Activated T-cell treated with anti-CD3 and anti-CD28 coated beads, Interleukin-2, amount 50 U/mL, for 72 hours (primary cell): ENCODE measurements at places on chromosomes 1 and 21. TPM values are rescaled to one million over a fixed set of nuclear protein-coding genes. Genes with fewer than 3 reads are reported as not detected.

B3GALT2 gene
- 0.10 TPM for total RNA-seq

UTS2 gene
- not detected for total RNA-seq

LAPTM5 gene
- total RNA-seq = 220 TPM

PGBD5 gene
- total RNA-seq = 0.12 TPM

PRRX1 gene
- total RNA-seq = not detected

KCNAB2 gene
- total RNA-seq = 232 TPM

SYCP1 gene
- not detected for total RNA-seq

- no peaks in the 10 kb centered on the region for H3K36me3 ChIP-seq
- no peak overlapping the region for H3K27ac ChIP-seq
- H3K27me3 ChIP-seq = peaks cover 59% of the 10 kb centered on the region
- H3K4me1 ChIP-seq = peaks cover 22% of the 10 kb centered on the region
Observed at GRCh38 chr1:228009116-228009827, 2.5 kb downstream of the WNT3A start.

DNA sequence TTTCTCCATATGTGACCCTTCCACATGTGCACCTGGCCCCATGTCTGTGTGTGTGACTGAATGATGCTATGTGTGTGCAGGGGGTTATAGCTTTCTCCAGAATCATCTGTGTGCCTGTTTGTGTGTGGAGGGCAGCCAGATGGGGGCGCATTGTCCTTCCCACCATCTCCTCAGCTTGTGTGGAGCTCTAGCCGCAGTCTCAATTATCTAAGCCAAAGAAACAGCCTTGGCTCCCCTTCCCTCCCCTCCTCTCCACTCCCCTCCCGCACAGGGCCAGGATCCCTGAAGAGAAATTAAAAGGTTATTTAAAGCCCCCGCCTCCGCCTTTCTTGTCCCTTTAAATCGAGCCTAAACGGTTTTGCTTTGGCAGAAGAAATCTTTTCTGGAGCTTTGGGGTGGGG, 1.8 kb upstream of the DMBX1 start:
- H3K36me3 ChIP-seq = peaks cover 5% of the 10 kb centered on the region
- H3K27me3 ChIP-seq = peaks cover 90% of the 10 kb centered on the region
- H3K4me1 ChIP-seq = peaks cover 37% of the 10 kb centered on the region
- peak; percentile 10 for DNase-seq
- H3K27ac ChIP-seq = no peak overlapping the region
- H3K4me3 ChIP-seq = no peak overlapping the region

DNA sequence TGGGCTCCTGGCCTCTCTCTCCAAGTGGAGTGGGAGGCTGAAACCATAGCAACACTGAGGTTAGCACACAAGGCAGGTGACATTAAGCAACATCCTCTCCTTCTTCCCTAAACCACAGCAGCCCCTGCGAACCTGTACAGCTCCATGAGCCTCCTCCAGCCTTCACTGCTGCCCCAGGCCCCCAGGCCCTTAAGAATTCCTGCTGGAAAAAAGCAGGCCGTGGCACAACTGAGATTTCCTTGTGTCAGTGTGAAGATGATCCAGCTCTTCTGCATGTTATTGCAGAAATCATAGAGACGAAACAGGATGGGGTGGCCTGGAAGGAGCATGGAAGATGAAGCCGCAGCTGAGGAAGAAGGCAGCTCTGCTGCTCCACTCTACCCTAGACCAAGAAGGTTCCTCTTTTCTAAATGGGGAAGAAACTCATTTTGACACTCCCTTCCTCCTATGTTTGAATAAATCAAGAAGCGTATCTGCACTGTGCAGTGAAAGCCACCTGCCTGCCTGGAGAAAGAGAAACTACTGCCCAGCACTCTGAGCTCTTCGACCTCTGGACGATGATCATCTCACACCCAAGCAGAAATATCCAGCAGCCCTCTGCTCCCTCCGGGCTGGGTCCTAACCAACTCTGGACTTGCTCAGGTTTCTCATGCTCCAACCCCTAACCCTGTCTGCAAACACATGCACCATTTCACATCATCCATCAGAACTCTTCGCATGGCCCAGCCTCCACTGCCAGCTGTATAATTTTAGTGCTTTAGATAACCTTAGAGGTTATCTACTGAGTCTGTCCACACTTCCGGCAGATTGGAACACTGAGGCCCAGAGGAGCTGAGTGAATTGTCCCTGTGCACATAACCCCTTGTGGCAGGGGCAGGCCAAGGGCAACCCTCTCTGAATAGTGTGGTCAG, 20.7 kb downstream of the SH3BP5L start:
- no peak overlapping the region for H3K4me3 ChIP-seq
- H3K4me1 ChIP-seq = peaks cover 20% of the 10 kb centered on the region
- H3K27me3 ChIP-seq = no peaks in the 10 kb centered on the region
- H3K27ac ChIP-seq = no peak overlapping the region

- peaks cover 45% of the 10 kb centered on the region for H3K27me3 ChIP-seq
- H3K4me1 ChIP-seq = no peaks in the 10 kb centered on the region
- H3K4me3 ChIP-seq = no peak overlapping the region
- H3K36me3 ChIP-seq = peaks cover 8% of the 10 kb centered on the region
- no peak for DNase-seq
Observed at GRCh38 chr1:172851856-172852255, 193.0 kb downstream of the FASLG start.

DNA sequence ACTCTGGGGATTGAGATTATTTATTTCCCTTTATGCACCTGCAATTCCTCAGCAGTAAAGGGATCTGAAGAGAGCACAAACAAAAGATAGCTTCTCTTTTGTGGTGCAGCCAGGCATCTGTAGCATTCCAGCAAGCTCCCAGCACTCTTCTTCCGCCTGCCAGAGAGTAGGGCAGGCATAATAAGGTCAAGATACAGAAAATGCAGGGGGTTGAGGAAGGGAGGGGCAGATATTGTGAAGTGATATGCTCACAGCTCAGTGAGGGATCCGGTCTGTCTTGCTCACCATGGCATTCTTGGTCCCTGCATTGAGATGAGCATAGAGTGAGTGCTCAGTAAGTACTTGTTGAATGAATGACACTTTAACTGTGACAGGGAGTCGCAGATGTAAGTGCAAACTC, 23.9 kb downstream of the FASLG start:
- H3K27ac ChIP-seq = no peak overlapping the region
- DNase-seq = no peak
- peaks cover 19% of the 10 kb centered on the region for H3K27me3 ChIP-seq
- no peak overlapping the region for H3K4me3 ChIP-seq
- H3K4me1 ChIP-seq = peaks cover 19% of the 10 kb centered on the region
- H3K36me3 ChIP-seq = peaks cover 6% of the 10 kb centered on the region

- DNase-seq = peak; percentile 65
- H3K4me1 ChIP-seq = peaks cover 27% of the 10 kb centered on the region
- no peaks in the 10 kb centered on the region for H3K27me3 ChIP-seq
- H3K4me3 ChIP-seq = no peak overlapping the region
Observed at GRCh38 chr1:154975409-154976059, 1.1 kb downstream of the CKS1B start.

GRCh38 chr1:77938651-77939050, 40.2 kb downstream of the FUBP1 start:
- H3K4me3 ChIP-seq = no peak overlapping the region
- no peak for DNase-seq
- H3K27ac ChIP-seq = no peak overlapping the region
- peaks cover 1% of the 10 kb centered on the region for H3K36me3 ChIP-seq
- peaks cover 4% of the 10 kb centered on the region for H3K4me1 ChIP-seq

DNA sequence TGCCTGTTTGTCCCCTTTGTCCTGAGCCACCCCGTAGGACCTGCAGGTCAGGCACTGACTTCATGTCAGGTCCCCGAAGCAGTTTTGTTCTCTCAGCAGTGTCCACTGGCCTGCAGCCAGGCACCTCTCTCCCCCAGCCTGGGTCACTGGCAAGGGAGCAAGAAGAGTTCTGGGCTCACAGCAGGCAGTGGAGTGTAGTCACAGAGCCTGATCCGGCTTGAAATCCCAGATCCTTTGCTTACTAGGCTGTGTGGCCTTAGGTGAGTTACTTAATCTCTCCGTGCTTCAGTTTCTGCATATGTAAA, 34.2 kb downstream of the L1TD1 start:
- H3K27ac ChIP-seq = no peak overlapping the region
- H3K4me1 ChIP-seq = no peaks in the 10 kb centered on the region
- no peaks in the 10 kb centered on the region for H3K36me3 ChIP-seq

- no peak for DNase-seq
- H3K27ac ChIP-seq = no peak overlapping the region
- peaks cover 6% of the 10 kb centered on the region for H3K4me1 ChIP-seq
- H3K4me3 ChIP-seq = no peak overlapping the region
- H3K27me3 ChIP-seq = no peaks in the 10 kb centered on the region
- H3K36me3 ChIP-seq = peaks cover 26% of the 10 kb centered on the region
Observed at GRCh38 chr1:28282426-28283407, 23.4 kb downstream of the SESN2 start.

DNA sequence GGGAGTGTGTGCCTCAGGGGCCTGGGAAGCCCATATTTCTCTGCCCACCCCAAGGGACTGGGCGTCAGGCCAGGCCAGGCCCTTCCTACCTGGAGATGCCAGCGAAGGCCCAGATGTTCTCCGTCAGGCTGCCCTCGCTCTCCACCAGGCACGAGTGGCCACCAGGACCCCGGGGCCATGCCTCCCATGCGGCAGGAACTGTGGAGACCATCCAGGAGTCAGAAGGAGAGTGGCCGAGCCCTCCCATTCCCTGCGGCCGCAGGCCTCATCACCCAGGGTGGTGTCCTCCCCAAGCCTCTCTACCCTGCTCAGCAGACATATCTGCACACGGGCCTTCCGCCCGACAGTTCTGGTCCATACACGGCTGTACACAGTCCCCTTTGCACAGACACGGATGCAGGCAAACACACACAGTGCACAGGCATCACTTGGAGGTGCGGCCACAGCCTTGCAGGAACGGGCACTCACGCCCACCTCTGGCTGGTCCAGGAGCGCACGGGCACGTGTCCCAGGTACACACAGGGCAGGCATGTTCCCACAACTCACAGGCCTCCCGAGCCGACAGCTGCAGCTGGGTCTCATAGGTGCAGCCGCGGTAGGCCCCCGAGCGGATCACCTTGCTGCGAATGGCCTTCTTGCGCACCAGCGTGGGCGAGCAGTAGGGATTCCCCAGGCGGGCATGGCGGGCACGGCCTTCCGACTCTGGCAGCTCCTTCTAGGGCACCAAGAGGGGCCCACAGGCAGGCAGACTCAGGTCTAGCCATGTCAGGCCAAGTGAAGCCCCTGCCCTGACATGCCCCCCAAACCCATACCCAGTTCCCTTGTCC, 5.9 kb upstream of the KIF17 start:
- H3K36me3 ChIP-seq = no peaks in the 10 kb centered on the region
- DNase-seq = no peak
- peaks cover 22% of the 10 kb centered on the region for H3K27me3 ChIP-seq
- no peaks in the 10 kb centered on the region for H3K4me1 ChIP-seq
- H3K4me3 ChIP-seq = no peak overlapping the region

DNA sequence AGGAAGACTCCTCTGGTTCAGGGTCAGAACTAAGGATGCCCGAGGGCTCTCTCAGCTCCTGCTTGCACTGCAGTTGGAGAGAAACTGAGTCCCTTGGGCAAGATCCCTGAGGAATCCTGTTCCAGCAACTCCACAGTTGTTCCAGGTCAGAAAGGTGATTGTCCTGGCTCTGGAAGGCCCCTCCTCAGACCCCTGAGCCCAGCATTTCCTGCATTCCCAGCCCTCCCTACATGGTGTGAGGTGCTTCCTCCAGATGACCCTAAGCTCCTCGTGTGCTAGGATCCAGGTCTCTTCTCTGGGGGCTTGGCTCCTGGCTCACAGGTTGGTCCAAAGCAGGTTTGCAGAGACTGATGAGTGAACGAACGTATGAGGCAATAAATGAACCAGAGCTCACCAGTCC, 11.5 kb downstream of the LDLRAD1 start:
- no peak for DNase-seq
- no peaks in the 10 kb centered on the region for H3K27me3 ChIP-seq
- H3K4me3 ChIP-seq = no peak overlapping the region
- no peak overlapping the region for H3K27ac ChIP-seq
- H3K36me3 ChIP-seq = no peaks in the 10 kb centered on the region

- H3K27ac ChIP-seq = no peak overlapping the region
- no peaks in the 10 kb centered on the region for H3K4me1 ChIP-seq
- peaks cover 19% of the 10 kb centered on the region for H3K27me3 ChIP-seq
- H3K36me3 ChIP-seq = no peaks in the 10 kb centered on the region
- DNase-seq = no peak
Observed at GRCh38 chr1:186094172-186094571, 280.9 kb downstream of the TPR start.

DNA sequence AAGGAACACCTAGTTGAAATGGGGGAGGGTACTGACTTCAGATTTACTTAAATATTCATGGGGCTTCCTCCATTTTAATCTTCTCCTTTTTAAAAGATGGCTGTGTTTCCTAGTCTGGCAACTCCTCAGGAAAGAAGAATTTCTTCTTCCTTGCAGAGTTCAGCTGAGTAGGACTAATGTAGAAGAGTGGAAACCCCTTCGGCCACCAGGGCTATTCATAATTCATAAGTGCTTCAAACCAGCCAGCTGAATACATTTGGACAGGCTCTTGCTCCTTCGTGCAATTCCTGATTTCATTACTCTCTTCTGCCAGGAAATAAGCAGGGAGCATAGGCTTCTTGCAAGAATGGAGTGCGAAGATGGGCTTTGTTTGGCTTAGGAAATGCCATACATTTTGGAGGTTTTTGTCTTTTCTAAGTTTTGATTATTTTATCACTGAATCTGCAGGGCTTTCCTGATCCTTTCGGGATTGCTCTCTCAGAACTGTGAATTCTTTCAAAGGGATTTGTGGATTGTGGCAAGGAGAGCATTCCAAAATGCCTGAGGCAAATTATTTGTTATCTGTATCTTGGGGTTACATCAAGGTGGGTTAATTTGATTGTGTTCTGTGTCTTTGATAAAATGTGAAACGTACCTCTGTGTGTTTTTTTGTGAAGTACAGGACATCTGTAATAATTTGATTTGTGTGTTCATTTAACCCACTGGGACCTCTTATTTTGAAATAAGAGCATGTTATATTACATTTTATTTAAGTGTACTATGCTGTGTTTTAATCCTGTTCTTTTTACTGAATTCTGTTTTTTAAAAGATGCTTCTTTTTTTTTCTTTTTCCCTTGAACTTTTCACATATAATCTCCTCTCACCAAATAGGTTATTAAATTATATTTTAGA, 179.4 kb upstream of the SGIP1 start:
- no peaks in the 10 kb centered on the region for H3K27me3 ChIP-seq
- H3K27ac ChIP-seq = peak overlapping the region; percentile 76
- DNase-seq = no peak
- H3K36me3 ChIP-seq = peaks cover 20% of the 10 kb centered on the region
- H3K4me3 ChIP-seq = peak overlapping the region; percentile 15
- H3K4me1 ChIP-seq = peaks cover 100% of the 10 kb centered on the region

DNA sequence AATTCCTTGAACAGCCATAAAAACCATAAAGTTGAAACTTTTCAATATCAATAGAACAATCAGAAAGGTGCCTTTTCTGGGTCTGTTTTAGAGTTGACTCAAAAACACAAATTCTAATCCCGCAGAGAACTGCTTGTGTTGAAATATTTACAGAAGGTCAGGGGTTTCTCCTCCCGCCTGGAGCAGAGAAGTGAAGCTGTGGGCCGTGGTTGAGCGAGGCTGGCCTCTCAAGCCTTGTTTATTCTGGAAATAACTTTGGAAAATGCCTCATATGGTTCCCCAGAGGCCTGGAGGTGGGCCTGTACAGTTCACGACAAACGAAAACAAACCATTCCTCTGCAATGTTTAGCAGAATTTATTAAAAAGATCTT, 90.8 kb upstream of the ERRFI1 start:
- no peak overlapping the region for H3K4me3 ChIP-seq
- DNase-seq = no peak
- no peak overlapping the region for H3K27ac ChIP-seq
- peaks cover 14% of the 10 kb centered on the region for H3K4me1 ChIP-seq
